Activated CD4-positive, alpha-beta T cell treated with anti-CD3 and anti-CD28 coated beads, Interleukin-2, amount 10 ng/mL, durations not matched to agents 24 days and 14 days (primary cell): ENCODE measurements at places on chromosomes 12 and 14.
A peak's percentile ranks its signal among the peaks of the same experiment; 100 is the strongest.

DNA sequence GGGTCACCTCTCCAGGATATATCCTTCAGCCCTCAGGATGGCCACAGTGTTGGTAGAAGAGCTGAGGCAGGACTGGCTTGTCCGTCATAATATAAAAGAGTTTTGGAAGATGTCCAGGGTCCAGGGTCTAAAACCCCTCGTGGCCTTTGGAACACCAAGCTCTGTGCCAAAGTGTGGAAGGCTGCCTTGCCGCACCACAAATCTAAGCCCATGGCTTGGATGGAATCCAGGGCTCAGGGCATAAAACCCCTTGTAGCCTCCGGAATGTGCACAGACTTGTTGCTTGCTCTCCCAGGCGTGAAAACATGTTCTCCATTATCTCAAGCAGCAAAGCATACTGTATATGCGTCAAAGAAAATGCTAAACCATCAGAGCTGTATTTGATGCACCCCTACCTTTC, 46.7 kb downstream of the TNFAIP2 start:
- no peak for DNase-seq

DNA sequence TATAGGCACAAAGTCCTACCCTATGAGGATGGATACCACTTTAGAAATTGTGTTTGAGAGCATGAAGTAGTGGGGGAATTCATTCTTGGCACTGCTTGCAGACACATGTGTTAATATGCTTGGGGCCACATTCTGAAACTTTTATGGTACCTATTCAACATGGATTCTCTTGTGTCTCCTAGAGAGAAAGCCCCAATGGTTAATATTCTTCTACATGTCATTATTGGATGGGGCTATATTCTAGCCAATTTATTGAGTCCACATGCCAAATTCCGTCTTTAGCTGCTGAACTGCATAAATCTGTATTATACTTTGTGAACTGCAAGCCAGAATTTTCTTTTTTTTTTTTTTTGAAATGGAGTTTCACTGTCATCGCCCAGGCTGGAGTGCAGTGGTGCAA, 140.0 kb downstream of the KICS2 start:
- no peak for DNase-seq

GRCh38 chr12:817941-818600, 65.7 kb downstream of the WNK1 start:
- DNase-seq: no peak

GRCh38 chr14:68970038-68970612, 9.0 kb downstream of the ACTN1 start:
- DNase-seq: peak; percentile 86

DNA sequence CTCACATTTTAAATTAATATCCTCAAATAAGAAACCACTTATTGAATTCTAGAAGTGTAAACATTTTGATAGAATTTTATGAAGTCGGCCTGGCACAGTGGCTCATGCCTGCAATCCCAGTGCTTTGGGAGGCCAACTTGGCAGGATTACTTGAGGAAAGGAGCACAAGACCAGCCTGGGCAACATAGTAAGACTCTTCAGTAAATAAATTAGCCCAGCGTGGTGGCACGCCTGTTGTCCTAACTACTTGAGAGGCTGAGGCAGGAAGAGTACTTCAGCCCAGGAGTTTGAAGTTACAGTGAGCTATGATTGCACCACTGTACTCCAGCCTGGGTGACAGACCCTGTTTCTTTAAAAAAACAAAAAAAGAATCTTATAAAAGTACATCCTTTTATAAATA, 8.9 kb upstream of the ZNF410 start:
- DNase-seq: no peak

DNA sequence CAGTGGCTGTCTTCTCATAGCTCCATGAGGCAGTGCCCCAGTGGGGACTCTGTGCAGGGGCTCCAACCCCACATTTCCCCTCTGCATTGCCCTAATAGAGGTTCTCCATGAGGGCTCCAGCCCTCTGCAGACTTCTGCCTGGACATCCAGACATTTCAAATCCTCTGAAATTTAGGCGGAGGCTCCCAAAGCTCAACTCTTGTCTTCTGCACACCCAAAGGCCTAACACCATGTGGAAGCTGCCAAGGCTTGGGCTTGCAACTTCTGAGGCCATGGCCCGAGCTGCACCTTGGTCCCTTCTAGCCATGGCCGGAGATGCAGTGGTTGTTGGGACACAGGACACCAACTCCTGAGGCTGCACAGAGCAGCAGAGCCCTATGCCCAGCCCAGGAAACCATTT, 20.5 kb upstream of the PPP2R5C start:
- no peak for DNase-seq

GRCh38 chr14:96663491-96664067, 133.6 kb upstream of the VRK1 start:
- no peak for DNase-seq

DNA sequence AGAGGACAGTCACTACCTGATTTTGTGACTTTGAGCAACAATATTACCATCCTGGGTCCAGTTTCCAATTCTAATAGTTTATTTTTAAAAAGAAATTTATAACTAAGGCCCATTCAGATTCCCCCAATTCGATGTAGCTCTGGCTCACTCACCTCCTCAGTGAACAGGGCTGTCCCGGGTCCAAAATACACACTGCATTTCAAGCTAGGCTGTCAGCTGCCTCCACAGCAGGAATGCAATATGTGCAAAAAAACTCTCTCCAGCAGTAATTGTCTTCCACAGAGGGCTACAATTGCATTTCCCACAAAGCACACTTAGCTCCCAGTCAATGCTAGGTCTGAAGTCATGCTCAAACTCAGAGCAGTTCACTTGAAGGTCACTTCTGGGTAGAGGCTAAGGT, 39.3 kb upstream of the ZNF641 start:
- DNase-seq: peak; percentile 9

GRCh38 chr12:63164911-63165310, 13.9 kb upstream of the AVPR1A start:
- no peak for DNase-seq

DNA sequence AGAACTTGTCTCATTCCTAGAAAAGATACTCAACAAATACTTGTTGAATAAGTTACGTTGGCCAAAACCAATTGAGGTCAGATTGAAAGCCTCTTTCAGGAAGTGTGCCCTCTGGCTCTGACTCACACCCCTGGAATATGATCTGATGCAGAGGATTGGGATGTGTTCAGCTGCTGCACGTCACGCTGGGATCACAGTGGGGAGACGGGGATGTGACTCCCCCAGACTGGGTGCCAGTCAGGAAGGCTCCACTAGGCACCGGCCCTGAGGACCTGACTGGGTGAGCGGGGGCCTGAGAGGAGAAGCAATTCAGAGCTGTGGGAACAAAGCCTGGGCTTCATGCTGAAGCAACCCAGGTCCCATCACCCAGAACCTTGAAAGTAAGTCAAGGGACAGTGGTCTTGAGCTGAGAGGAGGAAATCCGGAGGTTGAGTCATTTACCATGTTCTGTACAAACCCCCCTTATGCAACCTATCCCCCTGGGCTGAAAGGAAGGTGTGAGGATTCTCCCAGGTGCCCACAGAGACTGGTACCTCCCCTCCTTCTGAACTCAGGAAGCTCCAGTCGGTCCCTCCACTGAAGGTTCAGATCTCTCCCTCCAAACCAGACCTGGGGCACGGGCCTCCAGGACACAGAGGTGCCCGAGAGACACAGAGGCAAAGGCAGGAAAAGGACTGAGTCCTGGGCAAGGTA, 3.9 kb downstream of the CEBPE start:
- no peak for DNase-seq

GRCh38 chr12:55716582-55716957, 724 bp downstream of the BLOC1S1 start:
- DNase-seq: no peak

- no peak for DNase-seq
Measured at GRCh38 chr12:98232753-98233390, 282.5 kb upstream of the TMPO start.

DNA sequence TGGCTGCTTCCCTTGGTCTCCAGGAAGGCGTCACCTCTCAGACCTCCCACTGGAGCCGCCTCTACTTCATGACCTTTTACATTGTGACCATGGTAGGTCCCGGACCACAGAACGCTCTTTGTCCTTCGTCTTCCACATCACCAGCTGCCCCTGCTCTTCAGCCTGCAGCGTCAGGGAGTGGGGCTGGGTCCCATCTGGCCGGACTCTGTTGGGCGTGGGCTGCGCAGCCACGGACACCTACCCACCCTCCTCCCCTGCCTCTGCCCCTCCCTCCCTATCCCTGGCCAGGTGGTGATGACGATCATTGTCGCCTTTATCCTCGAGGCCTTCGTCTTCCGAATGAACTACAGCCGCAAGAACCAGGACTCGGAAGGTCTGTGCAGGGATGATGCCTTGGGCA, 43.3 kb downstream of the SLC8B1 start:
- no peak for DNase-seq
